Activated CD4-positive, alpha-beta T cell treated with anti-CD3 and anti-CD28 coated beads, Interleukin-2, amount 50 U/mL, for 24 hours (primary cell): ENCODE measurements at places on chromosomes 7 and 10.

- DNase-seq: no peak
Observed at GRCh38 chr7:67619175-67619574, 622.5 kb downstream of the TYW1 start.

DNA sequence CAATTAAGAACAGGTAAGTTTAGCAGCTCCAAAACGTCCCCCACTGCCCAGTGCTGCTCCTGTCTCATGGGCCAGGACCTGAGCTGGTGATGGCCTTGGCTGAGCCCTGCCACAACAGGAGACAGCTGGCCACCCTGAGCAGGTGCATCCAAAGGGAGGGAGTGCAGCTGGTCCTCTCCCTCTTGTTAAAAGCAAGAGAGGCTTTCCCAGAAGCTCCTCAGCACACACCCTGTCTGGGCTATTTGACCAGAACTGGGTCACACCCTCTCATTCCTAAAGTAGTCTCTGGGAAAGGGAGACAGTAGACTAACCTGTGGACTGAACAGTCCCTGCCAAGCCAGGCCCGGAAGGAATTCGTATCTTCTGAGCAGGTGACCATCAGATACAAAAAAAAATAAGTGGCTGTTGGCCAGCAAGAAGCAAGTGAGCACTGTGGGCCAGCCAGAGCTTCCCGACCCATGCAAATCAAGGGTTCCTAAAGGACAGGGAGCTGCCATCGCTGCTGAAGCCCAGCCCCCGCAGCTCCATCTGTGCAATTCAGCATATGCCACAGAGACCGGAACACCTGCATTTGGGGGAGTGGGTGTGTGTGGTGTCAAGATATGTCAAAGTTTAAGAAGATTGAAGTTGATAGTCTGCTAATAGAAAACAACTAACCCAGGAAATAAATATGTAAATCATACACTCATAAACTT lies 2.1 kb upstream of the TMEM72 start:
- no peak for DNase-seq

DNA sequence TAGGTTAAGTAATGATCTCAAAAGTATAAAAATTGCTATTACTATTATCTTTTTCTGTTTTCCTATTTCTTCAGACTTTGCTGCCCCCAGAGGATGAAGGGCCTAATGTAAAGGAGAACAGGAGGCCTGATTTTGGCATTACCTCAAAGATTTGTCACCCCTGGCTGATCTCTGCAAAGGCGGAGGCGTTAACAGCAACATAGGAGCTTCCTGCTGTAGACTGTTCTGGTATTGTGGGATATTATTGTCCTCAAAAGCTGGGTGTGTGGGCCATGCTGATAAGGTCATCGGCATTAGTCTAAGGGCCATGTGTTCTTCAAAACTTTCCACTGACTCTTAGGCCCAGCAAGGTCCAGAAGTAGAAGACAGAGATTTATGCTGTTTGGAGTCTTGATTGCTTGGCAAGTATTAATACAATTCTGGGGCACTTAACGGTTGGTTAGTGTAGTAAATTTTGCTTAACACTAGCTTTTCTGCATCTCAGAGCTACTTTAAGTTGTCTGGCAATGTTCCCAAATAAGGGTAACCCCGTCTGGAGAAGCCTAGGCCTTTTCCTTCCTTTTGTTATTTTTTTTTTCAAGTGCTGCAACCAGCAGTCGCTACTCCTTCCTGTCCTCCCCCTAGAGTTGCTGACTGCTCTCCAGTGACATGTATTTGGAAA lies 14.0 kb upstream of the ENTPD1 start:
- no peak for DNase-seq

- DNase-seq: no peak
Observed at GRCh38 chr7:13948019-13948801, 41.3 kb downstream of the ETV1 start.

GRCh38 chr10:76270464-76270863 lies 839.0 kb downstream of the LRMDA start:
- DNase-seq: no peak

DNA sequence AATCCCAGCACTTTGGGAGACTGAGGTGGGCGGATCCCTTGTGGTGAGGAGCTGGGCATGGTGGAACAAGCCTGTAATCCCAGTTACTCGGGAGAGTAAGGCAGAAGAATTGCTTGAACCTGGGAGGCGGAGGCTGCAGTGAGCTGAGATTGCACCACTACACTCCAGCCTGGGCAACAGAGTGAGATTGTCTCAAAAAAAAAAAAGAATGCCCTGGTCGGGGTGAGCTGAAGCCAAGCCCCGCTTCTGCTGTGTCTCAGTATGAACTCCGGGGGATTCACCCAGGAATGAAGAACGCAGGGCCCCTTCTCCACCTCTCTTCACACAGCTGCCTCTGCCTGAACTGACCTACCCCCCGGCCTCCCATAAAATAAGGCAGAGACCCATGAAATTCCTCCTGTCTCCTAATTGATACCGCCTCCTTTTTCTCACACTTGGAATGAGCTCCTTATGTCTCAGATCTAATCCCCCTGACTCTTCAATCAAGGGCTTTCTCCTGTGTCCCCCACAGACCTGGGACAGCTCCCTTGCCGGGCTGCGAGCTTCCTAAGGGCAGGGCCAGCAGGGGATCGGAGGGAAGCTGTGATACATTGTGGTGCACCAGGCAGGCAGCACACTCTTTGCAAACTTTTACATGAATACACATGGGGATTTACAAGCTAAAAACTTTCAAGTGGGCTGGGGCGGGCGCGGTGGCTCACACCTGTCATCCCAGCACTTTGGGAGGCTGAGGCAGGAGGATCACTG lies 911 bp upstream of the ZP3 start:
- no peak for DNase-seq

GRCh38 chr7:84112771-84113170 lies 81.8 kb downstream of the SEMA3A start:
- no peak for DNase-seq

DNA sequence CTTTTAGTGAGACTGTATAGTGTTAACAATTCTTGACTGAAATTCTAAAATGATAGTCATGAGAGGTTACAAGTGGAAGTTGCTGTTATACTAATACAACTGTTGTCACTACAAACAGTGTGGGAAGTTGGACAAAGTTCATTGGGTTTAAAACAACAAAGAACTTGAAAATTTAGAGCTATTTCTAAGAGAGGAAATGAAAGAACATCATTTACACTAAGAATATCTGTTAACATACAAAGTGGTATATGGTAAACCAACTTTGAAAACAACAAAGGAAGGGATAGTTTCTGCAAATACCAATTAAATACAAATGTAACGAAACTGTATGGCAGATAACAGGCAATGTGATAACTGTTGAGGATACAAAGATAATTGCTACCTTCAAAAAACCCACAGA lies 11.6 kb downstream of the MTPN start:
- DNase-seq: no peak

DNA sequence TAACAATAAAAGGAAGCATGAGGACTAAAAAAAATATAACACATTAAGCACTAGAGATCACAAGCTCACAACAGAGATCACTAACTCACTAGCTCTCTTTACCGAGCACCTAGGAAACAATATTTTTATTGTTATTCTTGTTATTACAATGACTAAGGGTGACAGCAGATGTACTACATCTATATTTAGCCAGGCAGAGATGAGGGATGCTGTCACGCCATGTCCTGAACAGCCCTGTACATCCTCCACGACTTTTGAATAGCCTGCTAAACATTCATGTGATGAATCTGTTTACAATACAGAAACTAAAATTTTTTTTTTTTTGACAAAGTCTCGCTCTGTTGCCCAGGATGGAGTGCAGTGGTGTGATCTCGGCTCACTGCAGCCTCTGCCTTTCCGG lies 22.7 kb downstream of the FAM133B start:
- no peak for DNase-seq

DNA sequence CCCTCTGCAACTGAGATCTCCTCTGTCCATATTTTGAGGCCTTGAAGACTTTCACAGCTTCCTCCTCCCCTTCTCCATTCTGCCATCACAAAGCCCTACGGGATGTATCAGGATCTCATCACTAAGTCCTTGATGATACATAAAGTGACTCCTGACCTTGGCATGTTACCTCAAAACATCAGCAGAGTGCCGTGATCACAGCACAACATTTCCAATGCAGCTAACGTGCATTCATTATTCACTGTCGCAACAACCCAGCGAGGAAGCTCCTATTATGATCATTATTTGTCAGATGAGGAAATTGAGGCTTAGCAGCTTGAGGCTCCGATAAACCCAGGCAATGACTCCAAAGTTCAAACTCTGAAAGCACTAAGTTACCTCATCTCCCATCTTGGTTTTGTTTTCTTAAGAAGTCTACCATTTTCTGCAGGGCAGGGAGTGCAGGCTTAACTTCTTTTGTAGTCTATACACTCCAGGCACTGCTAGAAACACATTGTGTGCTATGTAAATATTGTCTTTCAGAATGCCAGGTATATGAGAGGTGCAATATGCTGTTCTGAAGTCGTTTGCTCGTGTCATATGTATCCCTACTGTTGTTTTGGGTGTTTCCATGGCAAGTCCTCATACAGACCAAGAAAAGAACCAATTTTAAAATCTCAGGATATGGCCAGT lies 80.6 kb upstream of the C1QL3 start:
- no peak for DNase-seq

DNA sequence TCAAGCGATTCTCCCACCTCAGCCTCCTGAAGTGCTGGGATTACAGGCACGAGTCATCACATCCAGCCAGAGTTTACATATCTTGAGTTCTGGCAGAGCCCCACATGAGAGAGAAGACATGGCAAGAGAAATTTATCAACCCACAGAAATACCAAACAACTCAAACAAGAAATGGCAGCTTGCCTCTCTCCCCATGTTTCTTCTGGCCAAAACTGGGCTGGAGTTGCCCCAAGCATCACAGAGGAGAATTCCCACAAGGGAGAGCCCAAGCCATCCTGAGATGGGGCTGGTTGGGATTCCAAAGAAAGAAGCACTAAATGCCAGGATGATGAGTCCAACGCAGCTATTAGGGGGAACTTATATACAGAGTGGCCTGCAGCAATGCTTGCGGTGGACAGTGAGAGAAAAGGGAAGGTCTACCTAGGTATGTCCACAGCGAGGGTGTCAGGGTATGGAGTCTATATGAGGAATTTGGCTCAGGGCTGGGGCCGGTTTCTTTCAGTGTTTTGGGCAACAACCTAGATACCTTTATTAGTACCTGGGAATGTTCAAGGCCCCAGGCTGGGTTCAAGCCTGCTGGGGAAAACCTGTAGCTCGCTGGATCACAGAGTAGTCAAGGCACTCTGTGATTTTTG lies 14.5 kb upstream of the PAX4 start:
- DNase-seq: no peak

DNA sequence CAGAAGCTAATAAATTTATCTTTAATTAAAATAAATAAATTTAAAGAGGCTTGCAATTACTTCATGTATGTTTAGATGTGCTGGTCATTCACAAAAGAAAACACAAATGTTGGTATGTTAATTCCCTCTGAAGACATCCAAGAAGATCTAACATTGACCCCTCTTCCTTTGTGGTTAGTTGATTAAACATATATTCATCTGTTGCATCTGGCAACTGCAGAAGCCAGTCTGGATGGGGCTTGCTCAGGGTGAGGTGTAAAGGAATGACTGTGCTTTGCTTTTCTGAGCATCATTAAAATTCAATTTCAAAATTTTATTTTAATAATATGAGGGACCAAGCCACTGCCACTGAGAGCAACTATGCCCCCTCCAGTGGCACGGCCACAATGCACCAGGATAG lies 36.4 kb upstream of the FERD3L start:
- no peak for DNase-seq

DNA sequence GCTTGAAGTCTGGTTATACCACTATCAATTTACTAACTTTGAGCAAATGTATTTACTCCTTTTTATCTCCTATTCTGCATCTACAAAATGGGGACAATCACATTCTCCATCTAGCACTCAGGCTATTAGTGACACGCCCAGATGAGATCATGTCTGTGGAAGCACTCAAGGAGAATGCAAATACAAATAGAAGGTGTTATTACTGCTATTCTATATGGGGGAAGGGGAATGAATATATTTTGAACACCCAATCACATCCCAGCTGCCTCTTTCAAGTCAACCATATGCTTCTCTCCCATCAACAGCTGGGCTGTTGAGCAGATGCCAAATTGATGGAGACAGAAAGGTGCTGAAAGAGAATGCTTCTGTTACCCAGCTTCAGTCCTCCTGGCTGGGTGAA lies 23.5 kb downstream of the SGMS1 start:
- DNase-seq: no peak

DNA sequence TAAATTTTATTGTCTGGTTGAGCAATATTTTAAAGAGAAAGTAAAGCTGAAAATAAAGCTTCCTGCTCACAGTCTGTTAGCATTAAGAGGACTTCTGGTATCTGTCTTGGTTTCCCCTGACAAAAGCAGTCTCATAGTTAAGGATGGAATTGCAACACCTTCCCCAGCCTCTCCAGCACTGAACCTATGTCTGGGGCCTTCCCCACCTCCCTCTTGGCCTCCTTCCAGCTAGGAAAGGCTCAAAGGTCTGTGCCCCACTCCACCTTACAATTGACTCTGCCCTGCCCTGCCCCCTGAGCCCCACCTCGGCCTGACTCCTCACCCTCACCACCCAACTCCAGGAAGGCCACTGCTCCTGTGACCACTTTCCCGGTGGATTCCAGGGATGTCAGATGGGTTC lies 33.2 kb downstream of the COL17A1 start:
- DNase-seq: no peak

GRCh38 chr10:90884431-90884830 lies 12.7 kb downstream of the RPP30 start:
- DNase-seq: no peak

GRCh38 chr7:52473756-52474155 lies 561.7 kb upstream of the POM121L12 start:
- DNase-seq: no peak

DNA sequence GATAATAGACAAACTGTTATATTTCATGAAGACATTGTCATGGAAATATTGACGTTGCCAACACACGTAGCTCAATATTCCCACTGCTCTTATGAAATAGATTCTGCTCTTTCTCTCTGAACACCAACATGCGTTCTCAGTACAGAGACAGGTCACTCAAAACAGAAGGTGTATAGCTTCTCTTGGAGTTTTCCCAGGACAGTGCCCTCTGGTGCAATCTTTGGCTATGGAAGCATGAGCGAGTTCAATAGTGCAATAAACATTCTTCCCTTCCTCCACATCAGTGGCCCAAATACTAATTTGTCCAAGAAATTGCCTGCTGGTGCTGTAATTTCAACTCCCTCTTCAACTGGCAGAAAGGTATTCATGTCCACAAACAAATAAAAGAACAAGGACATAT lies 145.3 kb downstream of the MAGI2 start:
- DNase-seq: no peak

GRCh38 chr7:94395141-94396036 lies 694 bp downstream of the COL1A2 start:
- peak; percentile 7 for DNase-seq

GRCh38 chr7:106793015-106793975 lies 71.8 kb upstream of the PIK3CG start:
- no peak for DNase-seq

- DNase-seq: no peak
Observed at GRCh38 chr7:107467972-107468371, 1.9 kb upstream of the GPR22 start.

GRCh38 chr7:48594349-48594748 lies 330.0 kb upstream of the CDC14C start:
- no peak for DNase-seq

DNA sequence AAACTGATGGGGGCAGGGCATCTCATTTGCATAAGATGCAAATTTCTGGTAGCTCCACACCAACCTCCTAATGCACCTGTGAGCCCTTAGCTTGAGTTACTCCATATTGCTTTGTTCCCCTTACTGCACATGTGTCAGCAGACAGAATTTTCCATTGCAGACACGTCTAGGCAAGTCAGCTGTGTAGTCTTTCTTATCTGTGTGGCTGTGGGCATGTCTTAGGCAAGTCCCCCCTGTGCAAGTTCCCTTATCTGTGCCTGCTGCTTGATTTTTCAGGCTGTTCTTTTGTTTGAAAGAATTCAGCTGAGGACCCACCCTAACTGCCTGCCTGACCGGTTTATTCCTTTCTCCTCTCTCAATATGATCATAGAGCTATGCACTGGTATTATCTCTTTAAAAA lies 28.5 kb upstream of the TRIM24 start:
- no peak for DNase-seq
